ENCODE measurements at places on chromosomes 4 and X. TPM values are rescaled to one million over a fixed set of nuclear protein-coding genes. Genes with fewer than 3 reads are reported as not detected.

PPID gene
- 37.2 TPM for total RNA-seq

LRP2BP gene
- total RNA-seq, result 0.21 TPM

NCAPG gene
- 77.1 TPM for total RNA-seq

GDPD2 gene
- total RNA-seq, result 1.5 TPM

DKK2 gene
- total RNA-seq, result not detected

FMR1NB gene
- total RNA-seq, result not detected

ELK1 gene
- 33.8 TPM for total RNA-seq

HMX1 gene
- total RNA-seq, result 2.0 TPM

TCEAL2 gene
- 7.5 TPM for total RNA-seq

SSX4 gene
- total RNA-seq, result 0.26 TPM

LSM6 gene
- total RNA-seq, result 48.7 TPM

MAGEA4 gene
- total RNA-seq, result 138 TPM

IL9R gene
- 0.17 TPM for total RNA-seq

TMEM184C gene
- total RNA-seq, result 34.3 TPM

CXCL13 gene
- total RNA-seq, result not detected

GK2 gene
- total RNA-seq, result not detected

PRSS12 gene
- total RNA-seq, result 14.9 TPM

CDS1 gene
- 4.5 TPM for total RNA-seq

SPANXN3 gene
- total RNA-seq, result not detected

AMTN gene
- not detected for total RNA-seq

ACE2 gene
- 0.45 TPM for total RNA-seq

AP1AR gene
- 25.8 TPM for total RNA-seq

SMIM31 gene
- not detected for total RNA-seq

FGFBP2 gene
- total RNA-seq, result not detected

JCHAIN gene
- not detected for total RNA-seq

CFAP299 gene
- total RNA-seq, result not detected

AWAT2 gene
- total RNA-seq, result 0.26 TPM

GABRE gene
- 4.4 TPM for total RNA-seq

HPGD gene
- 6.2 TPM for total RNA-seq

Data from H7 (cell line).